ENCODE measurements at places on chromosomes 1 and 21.

- no peak for DNase-seq
Observed at GRCh38 chr1:247112479-247112781, 8.3 kb upstream of the ZNF669 start.

DNA sequence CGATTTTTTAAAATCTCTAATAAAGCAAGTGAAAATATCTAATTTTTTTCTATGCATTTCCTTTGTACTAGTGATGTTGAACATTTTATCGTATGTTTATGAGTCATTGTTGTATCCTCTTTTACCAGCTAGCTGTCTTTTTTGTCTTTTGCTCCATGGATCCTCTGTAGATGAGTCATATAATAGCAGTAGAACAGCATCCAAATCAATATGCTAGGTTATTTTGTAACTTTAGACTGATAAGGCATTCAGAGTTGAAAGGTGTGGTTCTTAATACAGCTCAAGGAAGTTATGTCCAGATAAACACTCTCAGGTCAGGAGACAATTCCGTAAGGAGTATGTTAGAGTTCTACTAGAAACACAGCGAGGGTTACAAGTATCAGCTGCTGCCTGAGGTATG, 31.9 kb downstream of the MAP10 start:
- DNase-seq, result no peak

GRCh38 chr1:112026501-112026900, 37.0 kb upstream of the KCND3 start:
- no peak for DNase-seq

GRCh38 chr1:223258751-223259198, 105.2 kb downstream of the SUSD4 start:
- no peak for DNase-seq

GRCh38 chr1:160567858-160568682, 11.2 kb downstream of the CD84 start:
- peak; percentile 66 for DNase-seq

GRCh38 chr1:94079989-94080388, 41.0 kb downstream of the ABCA4 start:
- DNase-seq, result no peak

DNA sequence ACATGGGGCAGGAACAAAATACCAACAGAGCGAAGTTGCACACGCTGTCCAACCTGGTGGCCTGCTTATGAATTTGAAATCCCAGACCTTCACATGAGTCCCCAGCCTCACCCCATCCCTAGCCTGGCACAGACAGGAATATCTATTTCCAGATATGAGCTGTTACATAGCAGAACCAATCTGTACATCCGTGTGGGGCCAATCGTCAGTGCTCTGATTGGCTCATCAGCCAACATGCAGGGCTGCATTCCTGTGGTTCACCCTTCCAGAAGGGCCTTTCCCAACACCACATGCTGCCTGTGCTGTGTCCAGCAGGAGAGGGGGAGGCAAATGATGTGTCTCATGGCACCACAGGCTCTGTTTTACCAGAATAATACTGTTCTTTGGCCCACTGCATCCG, 31.3 kb downstream of the CCN1 start:
- no peak for DNase-seq

GRCh38 chr1:87243573-87243972, 85.1 kb upstream of the LMO4 start:
- no peak for DNase-seq

DNA sequence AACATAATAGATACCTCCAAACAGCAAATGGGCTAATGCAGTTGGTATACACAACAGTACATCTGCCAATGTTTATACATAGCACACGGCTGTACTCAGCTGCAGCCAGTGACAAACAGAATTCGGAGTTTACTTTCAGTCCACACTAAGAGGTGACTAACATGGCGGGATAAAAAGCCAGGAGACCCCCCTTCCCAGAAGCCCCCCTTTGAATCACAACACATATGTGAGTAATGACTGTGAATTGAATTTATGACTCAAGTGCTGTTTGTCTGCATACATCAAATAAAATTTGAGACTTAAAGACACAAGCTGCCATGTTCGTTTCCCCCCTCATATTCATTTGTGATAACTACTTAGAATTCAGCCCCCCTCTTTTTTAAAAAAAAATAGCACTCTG, 113.2 kb downstream of the RUNX1 start:
- DNase-seq, result no peak

Data from stimulated activated CD8-positive, alpha-beta memory T cell treated with anti-CD3 and anti-CD28 coated beads, Interleukin-15, amount 100 ng/mL, for 48 hours (primary cell).